Cerebellar nuclear complex (tissue), 1 donor: ENCODE measurements at places on chromosomes 16 and 17.

DNA sequence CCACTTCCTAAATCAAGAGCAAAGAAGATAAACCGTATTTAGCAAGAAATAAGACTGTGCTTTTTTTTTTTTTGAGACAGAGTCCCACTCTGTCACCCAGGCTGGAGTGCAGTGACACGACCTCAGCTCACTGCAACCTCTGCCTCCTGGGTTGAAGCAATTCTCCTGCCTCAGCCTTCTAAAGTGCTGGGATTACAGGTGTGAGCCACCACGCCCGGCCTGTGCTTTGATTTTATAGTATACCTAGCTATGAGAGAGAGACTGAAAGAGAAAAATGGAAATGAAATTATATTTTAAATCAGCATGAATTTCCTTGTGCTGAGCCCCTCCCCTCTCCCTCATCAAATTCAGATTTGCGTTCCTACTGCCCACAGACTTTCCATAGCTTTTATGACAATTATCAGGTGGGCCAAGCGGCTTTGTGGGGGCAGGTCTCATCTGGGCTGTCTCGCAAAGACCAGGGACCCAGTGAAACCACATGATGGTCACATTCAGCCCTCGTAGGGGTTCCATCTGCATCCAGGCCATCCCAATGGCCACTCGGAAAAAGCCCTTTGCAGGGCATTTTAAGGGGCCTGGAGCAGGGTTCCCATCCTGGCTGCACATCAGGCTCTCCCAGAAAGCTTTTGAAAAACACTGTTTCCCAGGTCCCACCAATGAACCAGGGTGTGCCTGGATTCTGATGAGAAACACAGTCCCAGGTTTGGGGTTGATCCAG is 8.5 kb downstream of the CACNG1 start:
- no peak for DNase-seq

DNA sequence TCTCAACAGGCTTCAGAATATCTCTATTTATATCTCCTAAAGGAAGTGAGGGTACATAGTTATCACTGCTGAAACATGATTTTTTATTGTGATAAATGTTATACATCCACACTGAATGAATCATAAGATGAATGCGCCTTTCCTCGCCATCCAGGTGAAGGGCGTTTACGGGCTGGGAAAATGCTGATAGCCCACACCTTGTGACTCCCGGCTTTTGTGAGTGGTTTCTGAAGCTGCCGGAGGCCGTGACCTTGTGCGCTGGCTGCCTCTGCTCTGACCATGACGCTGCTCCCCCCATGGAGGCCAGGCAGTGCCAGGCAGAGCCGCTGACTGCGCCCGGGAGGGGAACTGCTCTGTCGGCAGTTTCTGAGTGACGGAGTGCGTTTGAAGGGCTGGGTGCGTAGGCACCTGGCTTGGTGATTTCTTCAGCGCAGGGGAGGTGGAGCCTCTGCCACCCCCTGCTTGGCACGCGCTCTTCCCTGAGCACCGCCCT is 97.2 kb downstream of the RAP1GAP2 start:
- DNase-seq: no peak

GRCh38 chr17:60598001-60598736 is 1.8 kb upstream of the PPM1D start:
- DNase-seq: no peak

DNA sequence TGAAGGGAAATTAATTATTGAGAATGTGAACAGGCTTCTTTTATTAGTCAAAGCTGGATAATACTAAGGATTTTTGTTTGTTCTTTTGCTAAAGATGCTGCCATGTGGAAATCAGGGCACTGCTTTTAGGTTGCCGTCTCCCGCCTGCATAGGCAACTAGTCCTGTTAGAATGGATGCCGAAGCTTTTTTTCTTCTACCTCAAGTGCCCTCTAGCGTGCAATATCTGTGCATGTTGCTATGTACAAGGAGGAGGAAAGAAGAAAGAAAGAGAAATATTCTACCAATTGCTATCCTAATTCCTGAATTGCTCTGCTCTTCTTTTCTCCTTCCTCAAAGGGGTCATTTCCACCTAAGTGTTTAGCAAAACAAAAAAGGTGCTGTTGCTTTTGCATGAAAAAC is 5.2 kb upstream of the CDH8 start:
- no peak for DNase-seq

- no peak for DNase-seq
Measured at GRCh38 chr16:85851034-85851785, 47.8 kb upstream of the IRF8 start.
